ENCODE measurements at places on chromosomes 5 and 9.
A peak's percentile ranks its signal among the peaks of the same experiment; 100 is the strongest.

GRCh38 chr5:134580001-134580460 lies 52.6 kb downstream of the SAR1B start:
- no peak for DNase-seq

- peak; percentile 17 for DNase-seq
Observed at GRCh38 chr9:85040146-85040545, 370.6 kb downstream of the NTRK2 start.

DNA sequence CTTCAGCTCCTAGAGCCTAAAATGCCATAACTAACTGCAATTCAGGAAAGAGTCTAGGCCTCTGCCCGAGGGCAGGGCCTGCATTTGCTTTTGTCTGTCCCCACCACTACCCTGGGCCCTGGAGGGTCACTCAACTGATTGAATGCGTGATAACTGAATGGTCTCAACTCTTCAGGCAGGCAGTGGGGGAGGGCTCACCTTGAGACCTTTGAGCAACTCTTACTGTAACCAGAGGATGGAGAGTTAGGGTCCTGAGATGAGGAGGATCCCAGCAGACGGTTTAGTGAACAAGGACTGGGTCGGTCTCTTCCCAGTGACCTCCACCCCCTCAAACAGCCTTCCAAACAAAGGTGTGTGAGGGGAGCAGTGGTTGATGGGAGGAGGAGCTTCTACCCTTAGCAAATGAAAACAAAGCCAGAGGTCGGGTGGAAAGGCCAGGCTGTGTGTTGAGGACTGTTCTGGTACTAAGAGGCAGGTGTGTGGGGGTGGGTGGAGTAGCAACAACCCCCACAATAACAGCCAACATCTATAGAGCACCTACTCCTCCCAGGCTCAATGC lies 59.4 kb downstream of the CXXC5 start:
- no peak for DNase-seq

GRCh38 chr5:28397502-28397941 lies 1359.1 kb upstream of the CDH9 start:
- no peak for DNase-seq

DNA sequence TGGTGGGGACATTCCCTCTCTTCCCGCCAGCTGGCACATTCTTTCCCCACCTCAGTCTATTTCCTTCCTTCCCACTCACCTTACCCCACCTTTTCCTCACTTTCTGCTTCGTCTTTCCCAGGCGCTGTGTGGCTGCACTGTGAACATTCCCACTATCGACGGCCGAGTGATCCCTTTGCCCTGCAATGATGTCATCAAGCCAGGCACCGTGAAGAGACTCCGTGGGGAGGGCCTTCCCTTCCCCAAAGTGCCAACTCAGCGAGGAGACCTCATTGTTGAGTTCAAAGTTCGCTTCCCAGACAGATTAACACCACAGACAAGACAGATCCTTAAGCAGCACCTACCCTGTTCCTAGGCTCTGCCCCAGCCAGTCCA lies 7.3 kb downstream of the DNAJB5 start:
- DNase-seq = no peak

GRCh38 chr9:91836515-91836914 lies 113.5 kb downstream of the ROR2 start:
- no peak for DNase-seq

- DNase-seq = no peak
Observed at GRCh38 chr9:123336449-123336848, 19.5 kb upstream of the CRB2 start.

- no peak for DNase-seq
Observed at GRCh38 chr5:169248996-169249395, 51.9 kb downstream of the SLIT3 start.

GRCh38 chr5:141870871-141871270 lies 7.3 kb downstream of the PCDH1 start:
- DNase-seq = no peak

DNA sequence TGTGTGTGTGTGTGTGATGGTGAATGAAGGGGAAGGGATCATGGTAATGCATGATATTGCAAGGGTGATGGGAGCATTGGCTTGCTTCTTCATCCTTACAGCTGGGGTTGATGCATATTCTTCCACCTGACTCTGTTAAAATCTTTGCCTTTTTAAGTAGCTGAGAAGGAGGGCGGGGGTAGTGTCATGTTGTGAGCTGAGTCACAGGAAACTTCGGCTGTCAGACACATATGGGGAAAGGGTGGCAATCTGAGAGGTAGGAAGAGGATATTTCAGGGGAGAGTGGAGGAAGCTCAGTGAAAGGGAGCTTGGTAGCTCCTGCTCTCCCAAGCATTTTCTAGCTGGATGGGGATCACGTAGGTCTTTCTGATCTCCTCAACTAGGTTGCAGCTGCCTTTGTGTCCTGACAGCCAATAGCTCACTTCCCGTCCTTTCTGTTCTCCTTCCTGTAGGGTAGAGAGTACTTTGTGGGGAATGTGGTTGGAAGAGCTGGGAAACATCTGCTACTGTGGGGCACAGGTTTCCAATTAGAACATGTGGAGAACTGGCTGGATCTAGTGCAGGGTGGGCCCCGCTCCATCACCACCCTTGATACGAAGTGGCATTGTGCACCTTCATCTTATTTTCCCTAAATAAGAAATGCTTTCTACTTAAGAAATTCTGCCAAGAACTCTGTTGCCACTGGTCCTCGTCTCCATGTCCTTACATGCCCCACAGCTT lies 18.1 kb upstream of the CLK4 start:
- no peak for DNase-seq

DNA sequence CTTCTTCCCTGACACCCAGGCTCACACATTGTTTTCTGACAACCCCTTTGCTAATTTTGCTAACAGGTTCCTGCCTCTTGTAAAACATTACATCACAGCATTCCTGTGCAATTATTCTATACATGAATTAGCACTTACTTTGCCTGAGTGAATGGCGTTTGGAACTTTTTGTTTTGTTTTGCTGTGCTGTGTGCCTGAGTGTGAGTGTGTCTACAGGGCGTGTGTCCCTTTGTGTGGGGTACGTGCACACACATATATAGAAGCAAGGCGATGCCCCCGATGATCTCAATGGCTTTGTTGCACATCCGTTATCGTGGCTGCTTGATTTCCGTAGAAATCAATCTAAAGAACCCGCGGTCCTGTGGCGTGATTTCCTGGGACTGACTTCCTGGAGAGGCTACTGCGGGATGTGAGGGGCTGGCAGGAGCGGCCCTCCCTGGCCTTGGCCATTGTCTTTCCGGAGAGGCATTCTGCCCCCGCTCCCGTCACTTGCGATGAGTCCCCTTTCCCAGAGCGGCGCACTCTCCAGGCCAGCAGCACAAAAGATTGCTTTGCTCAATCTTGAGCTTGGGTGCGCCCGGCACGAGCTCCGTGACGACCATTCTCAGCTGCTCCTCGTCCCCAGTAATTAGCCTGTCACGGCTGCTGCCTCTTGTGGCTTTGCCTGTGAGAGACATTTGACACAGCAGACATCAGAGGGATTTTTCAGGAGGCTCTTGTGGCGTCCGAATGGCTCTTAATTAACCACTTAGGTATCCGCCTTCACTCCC lies 398.1 kb upstream of the IRX1 start:
- no peak for DNase-seq

- DNase-seq = peak; percentile 59
Observed at GRCh38 chr5:95621839-95622629, 2.1 kb downstream of the GPR150 start.

DNA sequence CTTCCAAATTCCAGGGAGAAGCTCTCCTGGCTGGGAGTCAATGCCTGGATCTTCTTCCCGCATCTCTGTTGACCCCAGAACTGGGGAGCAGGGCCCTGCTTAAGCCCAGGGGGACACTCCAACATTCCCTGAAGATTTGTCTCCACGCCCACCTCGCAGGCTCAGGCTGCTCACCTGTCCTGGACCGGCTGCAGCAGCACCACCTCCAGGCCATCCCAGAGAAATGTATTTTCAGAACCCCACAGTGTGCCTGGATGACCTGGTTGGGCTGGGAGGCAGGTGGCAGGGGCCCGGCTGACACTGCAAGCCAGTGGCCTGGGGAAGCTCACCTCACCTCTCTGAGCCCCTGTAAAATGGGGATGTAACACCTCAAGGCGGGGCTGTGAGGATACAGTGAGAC lies 27.1 kb upstream of the ZBTB43 start:
- DNase-seq = no peak

DNA sequence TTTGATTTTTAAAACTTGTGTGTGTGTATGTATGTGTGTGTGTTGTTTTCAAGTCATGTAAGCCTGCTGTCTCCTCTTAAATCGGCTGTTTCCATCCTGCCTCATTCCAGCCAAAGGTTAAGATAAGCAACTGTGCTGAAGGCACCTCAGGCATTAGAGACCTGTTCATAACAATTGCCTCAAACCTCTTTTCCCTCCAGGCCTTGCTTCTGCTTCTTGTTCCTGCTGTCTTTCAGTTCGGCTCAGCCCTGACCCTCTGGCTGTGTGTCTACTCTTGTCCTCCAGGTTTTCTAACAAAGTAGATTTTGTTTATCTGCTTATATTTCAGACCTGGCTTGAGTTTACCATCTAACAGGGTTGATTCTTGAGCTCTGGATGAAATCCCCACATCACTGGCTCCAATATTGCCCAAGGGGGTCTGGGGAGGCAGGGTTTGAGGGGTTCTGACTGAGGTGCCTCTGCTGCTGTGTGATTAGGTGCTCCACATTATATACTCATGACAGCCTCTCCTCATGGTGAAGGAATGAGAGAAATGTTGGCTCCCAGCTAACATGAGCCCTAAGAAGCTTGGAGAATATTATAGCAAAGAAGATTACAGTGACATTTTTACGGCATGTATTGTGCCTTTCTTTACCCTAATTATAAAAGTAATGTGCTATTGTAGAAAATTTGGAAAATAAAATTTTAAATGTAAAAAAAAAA lies 229.7 kb upstream of the PIK3R1 start:
- DNase-seq = no peak

DNA sequence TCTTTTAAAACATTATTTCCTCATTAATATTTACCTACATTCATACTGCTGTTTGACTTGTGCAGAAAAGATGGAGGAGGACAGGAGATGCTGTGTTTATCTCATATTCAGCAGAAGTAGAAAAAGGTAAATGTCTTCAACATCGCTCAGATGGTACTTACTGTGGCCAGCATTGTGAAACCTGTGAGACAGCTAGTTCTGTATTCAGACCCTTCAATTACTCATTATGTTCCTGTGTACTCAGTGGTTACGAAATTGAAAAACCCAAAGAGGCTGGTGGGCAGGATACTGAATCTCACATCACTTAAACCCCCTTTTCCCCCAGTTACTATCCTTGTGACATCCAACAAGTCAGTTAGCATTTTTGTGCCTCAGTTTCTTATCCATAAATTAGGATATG lies 216.0 kb downstream of the KDM4C start:
- DNase-seq = peak; percentile 81

- DNase-seq = no peak
Observed at GRCh38 chr5:139004374-139005307, 129.5 kb upstream of the LRRTM2 start.

GRCh38 chr5:78779771-78780616 lies 131.4 kb upstream of the LHFPL2 start:
- peak; percentile 14 for DNase-seq
